ENCODE measurements at places on chromosomes 2 and 18. TPM values are rescaled to one million over a fixed set of nuclear protein-coding genes. Genes with fewer than 3 reads are reported as not detected.

Gene PECR
- total RNA-seq = 7.0 TPM

Gene IL36RN
- not detected for total RNA-seq

Gene NHEJ1
- 18.6 TPM for total RNA-seq

Gene FBLN7
- 1.0 TPM for total RNA-seq

Gene ZSWIM2
- total RNA-seq = not detected

Gene CYP27A1
- total RNA-seq = 15.9 TPM

Gene CCT4
- 208 TPM for total RNA-seq

Gene LOXHD1
- not detected for total RNA-seq

Gene CABYR
- total RNA-seq = 6.7 TPM

Gene DNER
- 3.0 TPM for total RNA-seq

Gene PROM2
- total RNA-seq = 0.17 TPM

Gene FABP1
- total RNA-seq = not detected

Gene REL
- 3.2 TPM for total RNA-seq

Gene DOCK10
- 13.8 TPM for total RNA-seq

Gene BOLL
- total RNA-seq = not detected

Gene TOGARAM2
- total RNA-seq = under 0.01 TPM

Gene SLC5A7
- total RNA-seq = not detected

Gene CRYBA2
- total RNA-seq = not detected

Gene ARHGEF4
- total RNA-seq = 1.6 TPM

Gene FAM228A
- total RNA-seq = 1.5 TPM

Gene ELOA2
- not detected for total RNA-seq

Gene B4GALT6
- 3.0 TPM for total RNA-seq

Gene POMC
- total RNA-seq = 4.0 TPM
